ENCODE measurements at places on chromosomes 13 and 19.

GRCh38 chr19:7224209-7224686, 70.0 kb downstream of the INSR start:
- no peak for DNase-seq

GRCh38 chr19:41863209-41863931, 3.3 kb downstream of the RPS19 start:
- no peak for DNase-seq

DNA sequence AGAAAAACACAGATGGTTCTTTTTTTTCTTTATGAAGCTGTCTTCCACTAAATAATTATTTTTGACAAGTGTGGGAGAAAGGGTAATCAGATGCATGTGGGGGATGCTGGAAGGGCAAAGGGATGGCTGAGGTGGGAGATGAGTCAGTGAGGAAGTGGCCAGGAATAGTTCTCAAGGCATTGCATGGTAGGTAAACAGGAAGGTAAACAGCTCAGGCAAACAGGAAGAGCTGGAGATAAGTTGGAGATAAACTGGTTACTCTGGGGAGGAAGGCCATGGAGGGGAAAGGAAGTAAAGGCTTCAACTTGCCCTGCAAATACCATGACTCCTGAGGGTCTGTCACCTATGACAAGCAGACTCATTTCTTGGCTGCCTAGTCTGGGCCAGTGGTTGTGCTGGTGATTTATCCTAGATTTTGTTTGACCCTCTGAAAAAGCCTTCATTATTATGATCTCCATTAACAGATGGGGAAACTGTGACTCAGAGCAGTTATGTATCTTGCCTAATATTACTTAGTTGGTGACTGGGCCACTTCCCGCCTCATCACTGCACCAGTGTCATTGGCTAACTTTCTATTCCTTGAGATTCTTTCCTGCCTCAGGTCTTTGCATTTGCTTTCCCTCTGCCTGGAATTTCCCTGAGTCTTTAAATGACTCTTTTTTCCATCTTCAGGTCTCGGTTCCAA, 17.1 kb downstream of the ACTL9 start:
- no peak for DNase-seq

- no peak for DNase-seq
Measured at GRCh38 chr13:99439850-99440604, 61.2 kb upstream of the TM9SF2 start.

GRCh38 chr13:105972306-105972721, 563.1 kb downstream of the EFNB2 start:
- DNase-seq, result no peak

- DNase-seq, result no peak
Measured at GRCh38 chr13:105502193-105502592, 1033.3 kb downstream of the EFNB2 start.

- DNase-seq, result no peak
Measured at GRCh38 chr13:48232420-48233045, 473 bp upstream of the ITM2B start.

DNA sequence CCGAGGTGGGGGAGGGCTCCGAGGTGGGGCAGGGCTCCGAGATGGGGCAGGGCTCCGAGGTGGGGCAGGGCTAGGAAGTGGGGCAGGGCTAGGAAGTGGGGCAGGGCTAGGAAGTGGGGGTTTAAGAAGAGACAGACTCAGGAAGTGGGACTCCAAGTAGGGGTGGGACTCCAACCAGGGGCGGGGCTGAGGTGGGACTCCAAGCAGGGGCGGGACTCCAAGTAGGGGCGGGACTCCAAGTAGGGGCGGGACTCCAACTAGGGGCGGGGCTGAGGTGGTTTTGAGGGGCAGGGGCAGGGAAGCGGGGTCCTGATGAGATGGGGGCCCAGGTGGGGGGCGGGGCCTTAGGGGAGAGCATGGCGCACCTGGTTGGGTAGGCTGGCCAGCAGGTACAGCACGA, 13.6 kb downstream of the CFD start:
- no peak for DNase-seq

DNA sequence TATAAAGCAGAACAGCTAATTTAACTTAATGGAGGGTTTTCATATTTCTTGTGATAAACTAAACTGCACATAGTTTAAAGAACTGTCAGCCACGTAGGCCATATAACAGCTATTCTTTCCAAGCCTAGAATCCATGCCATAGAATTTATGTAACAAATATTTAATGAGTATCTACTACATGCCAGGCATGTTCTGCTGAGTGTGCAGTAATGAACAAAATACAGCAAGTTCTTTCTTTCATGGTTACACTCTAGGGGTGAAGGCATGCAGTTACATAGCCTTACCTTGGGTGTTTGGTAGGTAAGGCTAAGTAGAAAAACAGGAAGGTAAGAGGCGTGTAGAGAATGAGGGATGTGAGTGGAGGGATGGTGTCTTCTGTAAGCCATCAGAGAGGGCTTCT, 4.6 kb downstream of the URI1 start:
- no peak for DNase-seq

Data from activated CD4-positive, alpha-beta T cell treated with anti-CD3 and anti-CD28 coated beads, Interleukin-2, amount 50 U/mL, for 24 hours (primary cell).